ENCODE measurements at places on chromosomes 11 and 22. TPM values are rescaled to one million over a fixed set of nuclear protein-coding genes. Genes with fewer than 3 reads are reported as not detected.

DNA sequence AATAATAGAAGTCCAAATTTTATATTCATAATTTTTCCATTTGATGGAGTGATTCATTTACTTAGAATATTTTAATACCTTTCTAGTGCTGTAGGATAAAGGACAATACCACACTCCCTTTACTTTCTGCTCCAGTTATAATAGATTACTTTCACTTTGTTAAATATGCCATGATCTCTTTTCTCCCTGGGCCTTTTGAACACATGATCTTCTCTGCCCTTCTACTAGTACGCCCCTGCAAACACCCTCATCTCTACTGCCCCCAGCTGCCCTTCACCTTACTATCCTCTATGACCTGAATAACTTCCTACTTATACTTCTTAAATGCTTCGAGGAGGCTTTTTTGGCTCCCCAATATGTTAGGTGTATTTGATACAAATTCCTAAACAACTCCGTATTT is 177.3 kb downstream of the GUCY1A2 start:
- no peak overlapping the region for H3K4me3 ChIP-seq
- H3K4me1 ChIP-seq, result no peaks in the 10 kb centered on the region
- no peaks in the 10 kb centered on the region for H3K36me3 ChIP-seq
- H3K27me3 ChIP-seq, result no peaks in the 10 kb centered on the region
- DNase-seq, result no peak

DNA sequence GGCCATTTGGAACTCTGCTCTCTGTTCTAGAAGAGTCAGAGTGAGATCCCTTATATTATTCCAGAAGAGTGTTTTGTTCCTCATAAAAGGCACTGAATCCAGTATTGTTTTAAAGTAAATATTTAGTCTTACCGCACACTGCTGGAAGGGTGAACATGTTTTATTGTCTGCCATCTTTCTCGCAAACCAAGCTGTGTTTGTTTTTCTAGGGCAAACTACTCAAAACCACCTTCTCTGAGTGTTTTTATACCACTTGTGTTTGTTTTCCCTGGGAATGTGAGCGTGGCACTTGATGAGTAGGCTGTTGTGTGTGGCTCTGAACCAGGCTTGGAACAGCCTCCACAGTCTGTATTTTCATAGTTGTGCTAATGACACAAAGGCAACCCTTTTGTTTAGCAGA is 89.8 kb downstream of the DBX1 start:
- no peak for DNase-seq
- no peak overlapping the region for H3K27ac ChIP-seq

- H3K27ac ChIP-seq, result no peak overlapping the region
- H3K4me3 ChIP-seq, result no peak overlapping the region
- no peaks in the 10 kb centered on the region for H3K4me1 ChIP-seq
Measured at GRCh38 chr22:44424867-44425693, 73.0 kb downstream of the RTL6 start.

DNA sequence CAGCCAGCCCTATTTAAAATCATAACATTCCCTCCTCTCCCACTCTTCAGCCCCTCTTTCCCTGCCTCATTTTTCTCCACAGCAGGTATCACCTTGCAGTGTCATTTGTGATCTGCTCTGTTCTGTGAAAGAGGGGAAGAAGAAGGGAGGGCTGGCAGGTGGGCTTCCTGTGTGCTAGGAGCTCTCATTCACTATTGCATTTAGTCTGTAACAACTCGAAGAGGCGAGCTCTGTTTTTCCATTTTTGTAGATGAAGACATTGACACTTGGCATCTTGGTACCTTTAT is 52.1 kb upstream of the CRYBB3 start:
- no peaks in the 10 kb centered on the region for H3K36me3 ChIP-seq
- no peaks in the 10 kb centered on the region for H3K4me1 ChIP-seq
- no peak for DNase-seq
- H3K4me3 ChIP-seq, result no peak overlapping the region

GRCh38 chr11:118364956-118365615 is 5.7 kb downstream of the UBE4A start:
- peaks cover 25% of the 10 kb centered on the region for H3K4me1 ChIP-seq
- no peak overlapping the region for H3K27ac ChIP-seq
- no peak for DNase-seq
- peaks cover 46% of the 10 kb centered on the region for H3K36me3 ChIP-seq
- H3K4me3 ChIP-seq, result no peak overlapping the region

- H3K27ac ChIP-seq, result no peak overlapping the region
- H3K36me3 ChIP-seq, result peaks cover 6% of the 10 kb centered on the region
- DNase-seq, result no peak
- no peak overlapping the region for H3K4me3 ChIP-seq
- no peaks in the 10 kb centered on the region for H3K27me3 ChIP-seq
Measured at GRCh38 chr11:63623513-63624140, 9.4 kb upstream of the PLAAT3 start.

DNA sequence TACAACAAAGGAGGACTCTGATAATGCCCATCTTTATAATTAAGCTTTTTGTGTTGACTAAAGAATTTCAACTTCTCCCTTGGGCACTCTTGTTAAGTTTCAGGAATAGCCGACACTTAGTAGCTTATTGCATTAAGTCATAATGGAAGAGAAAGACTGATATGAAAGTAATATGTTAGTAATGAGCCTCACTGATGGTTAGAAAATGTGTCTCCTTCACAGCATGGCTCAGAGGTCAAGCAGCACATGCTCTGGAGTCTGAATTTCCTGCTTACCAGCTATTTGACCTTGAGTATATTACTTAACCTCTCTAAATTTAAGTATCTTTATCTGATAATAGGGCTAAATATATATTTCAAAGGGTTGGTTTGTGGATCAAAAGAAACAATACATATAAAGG is 39.0 kb downstream of the PDGFD start:
- DNase-seq, result no peak
- H3K36me3 ChIP-seq, result no peaks in the 10 kb centered on the region
- no peak overlapping the region for H3K27ac ChIP-seq
- no peaks in the 10 kb centered on the region for H3K4me1 ChIP-seq
- no peak overlapping the region for H3K4me3 ChIP-seq
- no peaks in the 10 kb centered on the region for H3K27me3 ChIP-seq

CLDN5 gene
- 0.71 TPM for total RNA-seq

PARVA gene
- not detected for total RNA-seq

Data from activated CD4-positive, alpha-beta T cell treated with anti-CD3 and anti-CD28 coated beads, Interleukin-2, amount 10 ng/mL, durations not matched to agents 24 days and 14 days (primary cell).